ENCODE measurements at places on chromosomes 2 and 18.

GRCh38 chr18:607930-608329 is 11.1 kb downstream of the CLUL1 start:
- no peak for DNase-seq

- DNase-seq = no peak
These were observed 428.6 kb upstream of the SYT4 start for GRCh38 chr18:43705850-43706249.

DNA sequence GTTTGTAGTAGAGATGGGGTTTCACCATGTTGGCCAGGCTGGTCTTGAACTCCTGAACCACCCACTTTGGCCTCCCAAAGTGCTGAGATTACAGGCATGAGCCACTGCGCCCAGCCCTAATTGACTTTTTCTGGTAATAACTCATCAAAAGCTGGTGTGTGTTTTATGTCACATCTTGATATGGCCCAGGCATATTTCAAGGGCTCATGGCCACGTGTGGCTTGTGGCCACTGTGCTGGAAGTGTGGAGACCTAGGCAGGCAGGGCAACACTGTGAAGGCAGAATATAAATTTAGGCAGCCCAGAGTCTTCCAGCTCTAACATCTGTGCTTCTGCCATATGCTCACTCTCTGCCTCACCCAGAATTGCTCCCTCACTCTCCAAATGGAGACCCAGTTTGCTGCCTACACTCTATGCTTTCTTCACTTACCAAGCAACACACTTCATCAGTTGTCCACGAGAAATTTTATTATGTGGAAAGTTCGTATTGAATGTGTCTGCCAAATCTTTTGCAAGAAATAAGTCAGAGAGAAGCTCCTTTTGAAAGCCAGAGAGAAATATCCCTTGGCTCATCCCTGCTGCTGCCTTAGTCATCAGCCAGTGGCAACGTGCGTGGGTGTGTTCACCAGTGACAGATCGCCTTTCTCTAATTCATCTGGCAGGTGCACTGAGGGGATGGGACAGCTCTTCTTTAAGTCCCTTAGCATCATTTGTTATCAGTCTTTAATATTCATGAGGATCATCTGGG is 129.4 kb upstream of the CXCR4 start:
- DNase-seq = no peak

DNA sequence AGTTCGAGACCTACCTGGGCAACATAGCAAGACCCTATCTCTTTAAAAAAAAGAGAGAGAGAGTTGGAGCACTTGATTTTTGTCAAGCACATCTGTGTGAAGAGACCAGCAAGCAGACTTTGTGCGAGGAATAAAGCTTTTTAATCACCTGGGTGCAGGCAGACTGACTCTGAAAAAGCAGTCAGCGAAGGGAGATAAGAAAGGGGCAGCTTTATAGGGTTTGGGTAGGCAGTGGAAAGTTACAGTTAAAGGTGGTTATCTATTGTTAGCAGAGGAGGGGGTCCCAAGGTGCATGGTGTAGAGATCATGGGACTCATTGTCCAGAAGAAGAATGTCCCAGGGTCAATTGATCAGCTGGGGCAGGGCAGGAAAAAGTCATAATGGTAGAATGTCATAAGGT is 34.4 kb downstream of the NCL start:
- no peak for DNase-seq

DNA sequence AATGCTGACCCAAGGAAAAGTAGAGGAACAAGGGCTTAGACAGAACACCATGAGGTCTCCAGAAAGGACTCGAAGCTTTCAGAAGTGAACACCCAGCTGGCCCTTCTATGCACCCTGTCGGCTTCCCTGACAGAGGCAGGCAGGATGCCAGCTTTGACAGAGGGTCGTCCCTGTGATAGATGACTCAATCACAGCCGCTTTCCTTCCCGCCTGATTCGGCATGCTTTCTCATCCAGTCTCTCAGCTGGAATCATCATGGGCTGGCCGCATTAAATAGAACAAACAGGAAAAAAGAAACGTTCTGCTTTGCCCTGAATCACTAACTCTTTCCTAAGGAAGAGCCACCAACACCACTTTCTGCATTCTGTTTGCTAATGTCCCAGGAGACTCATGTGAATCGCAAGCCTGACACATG is 140.3 kb upstream of the RAB12 start:
- DNase-seq = no peak

Measured in renal cortex interstitium (tissue), 15 donors.